ENCODE measurements at places on chromosomes 11 and 22.

DNA sequence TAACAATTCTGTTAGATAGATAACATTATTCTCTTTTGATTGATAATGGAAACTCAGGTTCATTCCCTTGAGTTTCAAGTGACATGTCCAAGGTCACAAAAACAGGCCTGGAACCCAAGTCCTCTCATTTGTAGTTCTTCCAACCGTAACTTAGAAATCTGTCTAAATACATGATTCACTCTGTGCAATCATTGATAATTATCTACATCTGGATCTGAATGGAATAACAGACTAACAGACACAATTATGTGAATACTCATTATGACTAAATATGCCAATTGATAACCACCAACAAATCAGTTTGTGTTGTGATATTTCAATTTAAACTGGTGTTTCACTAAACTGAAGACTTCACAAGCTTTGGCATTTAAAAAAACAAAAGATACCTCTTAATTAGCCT, 71.0 kb downstream of the RBFOX2 start:
- no peak for DNase-seq

DNA sequence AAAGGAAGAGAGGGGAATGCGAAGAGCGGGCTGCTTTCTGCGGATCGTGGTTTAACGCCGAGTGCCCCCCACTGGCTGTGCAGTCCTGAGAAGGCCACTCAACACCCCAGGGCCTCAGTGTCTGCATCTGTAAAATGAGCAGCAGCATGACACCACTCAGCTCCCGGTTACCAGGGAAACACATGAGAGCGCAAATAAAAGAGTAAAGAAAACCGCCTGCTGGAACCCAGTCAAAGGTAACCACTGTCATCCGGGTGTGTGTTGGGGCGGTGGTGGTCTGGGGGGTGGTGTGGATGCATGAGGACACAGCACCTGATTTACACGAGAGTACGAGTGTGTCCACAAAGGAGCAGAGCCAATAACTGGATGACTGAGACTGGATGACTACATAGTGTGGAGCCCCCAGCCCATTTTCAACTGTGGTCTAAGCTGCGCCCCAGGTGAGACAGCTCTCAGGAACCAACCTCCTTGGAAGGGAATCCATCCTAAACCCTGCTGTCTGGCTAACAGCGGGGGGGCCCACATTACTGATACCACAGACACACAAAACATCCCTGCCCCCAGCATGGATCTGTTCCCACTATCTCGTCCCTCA, 5.7 kb downstream of the CELSR1 start:
- DNase-seq: no peak

- DNase-seq: no peak
Measured at GRCh38 chr11:115377882-115378296, 126.3 kb downstream of the CADM1 start.

GRCh38 chr11:68912254-68912653, 8.6 kb downstream of the IGHMBP2 start:
- no peak for DNase-seq

GRCh38 chr22:50243685-50244419, 971 bp downstream of the TUBGCP6 start:
- no peak for DNase-seq

Measured in stimulated activated CD8-positive, alpha-beta memory T cell treated with anti-CD3 and anti-CD28 coated beads, Interleukin-2, amount 100 ng/mL, for 48 hours (primary cell).